GM23248 (cell line): ENCODE measurements at places on chromosomes 5 and 9. TPM values are rescaled to one million over a fixed set of nuclear protein-coding genes. Genes with fewer than 3 reads are reported as not detected.

GRCh38 chr9:85420750-85421149, 321.0 kb downstream of the AGTPBP1 start:
- no peak for DNase-seq

DNA sequence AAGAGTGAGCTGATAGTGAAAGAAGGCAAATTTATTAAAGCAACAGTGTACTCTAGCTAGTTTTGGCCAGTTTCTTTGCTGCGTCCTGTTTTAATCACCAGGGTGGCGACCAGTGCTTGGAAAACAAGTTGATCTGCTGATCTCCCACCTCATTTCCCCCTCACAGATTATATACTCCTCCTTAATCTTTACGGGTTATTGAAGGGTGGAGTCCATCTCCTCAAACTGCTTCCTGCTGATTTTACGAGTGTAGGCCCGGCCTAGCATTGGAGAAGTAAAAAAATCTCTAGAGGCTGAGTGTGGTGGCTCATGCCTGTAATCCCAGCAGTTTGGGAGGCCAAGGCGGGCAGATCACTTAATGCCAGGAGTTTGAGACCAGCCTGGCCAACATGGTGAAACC, 14.0 kb upstream of the CFAP95 start:
- no peak for DNase-seq

- no peak for DNase-seq
These were observed 62.0 kb upstream of the DAB2 start for GRCh38 chr5:39486790-39487189.

C1QTNF2 gene
- total RNA-seq, result 0.22 TPM in 1 of 2 replicates, not detected in the other

- no peak for DNase-seq
These were observed 336.9 kb downstream of the ARHGEF28 start for GRCh38 chr5:73962801-73963425.

DNA sequence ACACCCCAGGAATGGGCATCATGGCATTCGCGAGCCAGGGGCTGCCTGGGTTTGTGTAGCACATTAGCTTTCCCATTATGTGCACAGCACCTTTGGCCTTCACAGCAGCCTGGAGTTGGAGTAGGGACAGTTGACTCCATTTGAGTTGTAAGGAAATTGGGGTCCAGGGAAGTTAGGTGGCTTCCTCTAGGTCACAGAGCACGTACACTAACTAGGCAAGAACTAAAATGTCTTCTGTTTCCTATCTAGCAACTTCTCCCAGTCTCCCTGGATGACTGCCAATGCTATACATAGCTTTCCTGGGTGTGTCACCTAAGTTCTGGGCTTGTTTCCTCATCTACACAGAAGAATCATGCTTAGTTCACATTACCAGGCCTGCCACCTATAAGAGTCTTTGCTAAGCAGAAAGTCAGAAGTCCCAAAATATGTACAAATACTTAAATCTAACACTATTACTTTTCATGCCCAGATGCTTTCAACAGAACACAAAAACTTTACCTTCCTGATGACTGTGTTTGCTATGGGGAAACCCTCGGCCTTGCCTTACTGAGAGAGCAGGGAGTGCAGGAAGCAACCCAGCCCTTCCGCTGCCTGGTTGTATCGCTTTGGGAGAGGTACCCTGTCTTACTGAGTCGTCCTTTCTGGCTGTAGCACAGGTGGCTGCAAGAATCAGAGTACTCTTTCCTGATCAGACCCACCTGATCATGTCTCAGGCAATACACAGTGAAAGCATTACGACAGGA, 12.0 kb downstream of the MACROH2A1 start:
- peak; percentile 98 for DNase-seq

DENND4C gene
- total RNA-seq, result 28.9 and 39.8 TPM in 2 replicates

- DNase-seq, result no peak
These were observed 278.0 kb downstream of the ZSWIM6 start for GRCh38 chr5:61609840-61610677.

DNA sequence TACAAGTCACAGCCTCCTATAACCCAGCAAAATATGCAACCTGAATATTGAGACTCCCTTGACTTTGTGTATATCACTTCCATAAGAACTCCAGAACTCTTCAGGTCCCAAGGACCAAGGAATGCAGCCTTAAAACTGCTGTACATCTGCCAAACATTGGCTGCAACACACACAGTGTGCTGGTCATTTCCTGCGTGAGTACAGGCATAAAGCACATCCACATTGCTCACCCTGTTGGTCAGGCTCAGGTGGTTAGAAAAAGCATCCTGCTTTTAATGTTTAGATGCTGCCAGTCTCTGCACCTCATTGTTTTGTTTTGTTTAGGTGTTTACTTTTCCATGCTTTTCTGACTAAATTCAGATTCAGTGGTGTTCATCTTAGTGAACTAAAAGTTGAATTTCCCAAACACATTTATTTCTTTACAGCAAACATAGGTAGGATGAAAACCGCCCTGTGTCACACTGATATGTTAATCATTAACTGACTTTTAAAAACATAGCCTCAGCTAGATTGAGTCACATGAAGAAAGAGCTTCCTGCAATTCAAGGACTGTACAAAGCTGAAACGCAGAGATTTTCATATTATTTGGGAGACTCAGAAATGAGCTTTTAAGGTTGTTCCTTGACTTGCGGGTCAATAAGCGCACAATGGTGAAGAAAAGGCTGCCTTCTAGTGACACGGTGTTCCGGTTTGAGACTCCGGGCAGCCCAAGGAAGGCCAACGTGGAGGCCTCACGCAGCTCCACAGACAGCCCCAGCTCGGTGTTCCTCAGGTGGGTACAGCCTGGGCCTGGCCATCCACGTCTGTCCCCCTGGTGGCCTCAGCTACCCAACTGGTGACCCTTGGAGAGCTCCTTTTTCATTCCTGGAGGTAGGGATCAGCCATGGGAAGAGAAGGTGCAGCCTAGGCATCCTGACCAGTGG, 52.2 kb upstream of the GRAMD2B start:
- DNase-seq, result peak; percentile 74

- DNase-seq, result peak; percentile 80
These were observed 9.1 kb downstream of the TYRP1 start for GRCh38 chr9:12702160-12702758.

DNA sequence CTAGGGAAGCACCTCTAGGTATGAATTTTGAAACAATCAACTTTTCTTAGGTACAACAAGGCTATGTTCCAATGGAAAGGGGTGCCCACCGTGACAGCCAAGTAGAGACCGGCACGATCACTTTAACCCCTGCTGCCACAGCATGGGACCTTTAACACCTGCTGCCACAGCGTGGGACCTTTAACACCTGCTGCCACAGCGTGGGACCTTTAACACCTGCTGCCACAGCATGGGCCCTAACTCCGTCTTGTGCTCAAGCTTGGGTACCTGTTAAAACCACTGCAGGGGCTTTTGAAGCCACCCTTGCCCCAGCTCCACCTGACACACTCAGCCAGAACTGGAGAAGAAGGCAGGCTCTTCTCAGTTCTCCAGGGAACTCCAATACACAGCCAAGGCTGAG, 18.2 kb upstream of the MXD3 start:
- DNase-seq, result no peak

DNA sequence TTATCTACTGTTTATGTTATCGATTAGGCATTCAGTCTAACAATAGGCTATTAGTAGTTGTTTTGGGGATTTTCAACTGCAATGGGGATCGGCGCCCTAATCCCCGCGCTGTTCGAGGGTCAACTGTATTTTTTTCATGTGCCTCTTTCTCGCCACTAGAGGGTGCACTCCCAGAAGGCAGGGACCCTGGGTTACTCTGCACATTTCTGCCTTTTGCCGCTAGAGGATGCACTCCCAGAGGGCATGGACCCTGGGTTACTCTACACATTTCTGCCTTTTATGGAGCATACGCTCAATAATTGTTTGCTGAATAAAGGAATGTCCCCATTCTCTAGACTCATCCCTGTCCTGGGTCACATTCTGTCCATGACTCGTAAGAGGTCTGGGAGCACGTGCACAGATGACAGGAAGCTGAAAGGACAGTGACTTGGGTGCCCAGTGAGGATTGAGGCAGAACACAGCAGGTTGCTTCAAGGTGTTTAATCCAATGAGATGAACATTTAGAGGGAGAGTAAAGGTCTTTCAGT, 27.9 kb upstream of the RECK start:
- DNase-seq, result peak; percentile 88

DNA sequence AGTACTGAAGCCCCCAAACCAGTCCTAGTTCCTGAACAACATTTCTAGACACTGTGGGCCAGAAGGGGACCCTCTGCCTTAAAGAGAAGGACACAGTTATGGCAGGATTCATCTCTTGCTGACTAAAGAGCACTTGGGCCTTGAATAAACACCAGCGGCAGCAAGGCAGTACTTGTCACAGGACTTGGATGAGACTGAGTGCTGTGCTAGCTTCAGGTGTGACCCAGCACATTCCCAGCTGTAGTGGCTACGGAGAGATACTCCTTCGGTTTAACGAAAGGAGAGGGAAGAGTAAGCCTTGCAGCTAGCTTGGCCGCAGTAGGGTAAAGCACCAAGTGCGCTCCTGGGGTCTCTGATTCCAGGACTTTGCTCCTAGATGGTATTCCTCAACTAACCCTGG, 10.9 kb upstream of the STX17 start:
- DNase-seq, result no peak

GRCh38 chr5:89097103-89097502, 214.1 kb upstream of the MEF2C start:
- no peak for DNase-seq

DNA sequence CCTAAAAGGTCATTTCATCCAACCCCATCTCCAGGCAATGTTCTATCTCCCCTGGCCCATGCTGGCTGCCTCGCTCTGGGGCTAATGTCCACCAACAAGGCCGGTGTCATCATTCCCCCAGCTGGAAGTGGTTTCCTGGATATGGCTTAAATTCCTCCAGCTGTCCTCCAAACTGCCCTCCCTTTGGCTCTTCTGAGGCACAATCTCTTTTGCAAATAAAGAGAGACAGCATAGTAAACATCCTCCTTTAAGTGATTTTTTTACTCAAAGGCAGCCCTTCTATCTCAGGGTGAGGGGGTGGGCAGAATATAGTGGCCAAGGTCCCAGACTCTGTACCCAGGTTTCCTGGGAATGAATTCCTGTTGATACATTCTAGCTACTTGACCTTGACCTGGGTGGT, 117.4 kb upstream of the PANK3 start:
- DNase-seq, result no peak

CTSV gene
- not detected in 2 replicates for total RNA-seq

DNA sequence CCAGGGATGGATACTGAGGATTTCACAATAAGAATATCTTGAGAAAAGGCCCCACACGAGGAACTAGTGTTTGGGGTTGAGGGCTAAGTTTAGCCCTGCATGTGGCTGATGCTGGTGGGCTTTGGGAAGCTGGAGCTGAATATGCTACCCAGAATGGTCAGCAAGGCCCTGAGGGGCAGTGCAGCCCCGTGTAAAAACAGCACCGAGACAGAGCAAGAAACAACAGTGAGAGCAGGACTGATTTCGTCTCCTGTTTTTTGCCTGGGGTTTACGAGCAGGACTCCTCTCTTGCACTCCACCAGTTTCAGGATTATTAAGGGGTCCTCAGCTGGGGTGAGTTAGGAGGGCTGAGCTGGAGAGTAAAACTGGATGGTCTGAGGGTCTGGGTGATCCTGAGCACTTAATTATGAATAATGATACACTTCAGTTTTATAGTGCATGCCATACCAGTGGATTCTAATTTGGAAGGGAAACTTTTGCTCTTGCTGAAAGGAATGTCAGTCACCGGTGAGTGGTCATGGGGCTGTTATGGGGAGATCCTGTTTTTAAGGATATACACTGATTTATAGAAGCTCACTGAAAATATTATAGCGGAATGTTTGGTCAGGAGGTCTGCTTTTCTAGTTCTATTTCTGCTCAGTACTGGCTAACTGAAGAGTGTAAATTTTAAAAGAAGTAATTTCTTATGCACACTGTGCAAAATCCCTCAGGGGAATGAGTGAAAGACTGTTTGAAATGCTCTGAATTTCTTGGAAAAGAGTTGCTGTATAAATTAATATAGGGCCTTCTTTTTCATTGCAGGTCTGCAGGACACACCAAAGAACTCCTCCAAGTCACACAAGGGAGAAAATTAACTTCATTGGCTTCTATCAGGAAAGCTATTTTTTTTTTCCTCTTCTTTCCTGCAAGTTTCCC, 42.7 kb upstream of the NFIB start:
- no peak for DNase-seq

OR1L4 gene
- not detected in 2 replicates for total RNA-seq

DNA sequence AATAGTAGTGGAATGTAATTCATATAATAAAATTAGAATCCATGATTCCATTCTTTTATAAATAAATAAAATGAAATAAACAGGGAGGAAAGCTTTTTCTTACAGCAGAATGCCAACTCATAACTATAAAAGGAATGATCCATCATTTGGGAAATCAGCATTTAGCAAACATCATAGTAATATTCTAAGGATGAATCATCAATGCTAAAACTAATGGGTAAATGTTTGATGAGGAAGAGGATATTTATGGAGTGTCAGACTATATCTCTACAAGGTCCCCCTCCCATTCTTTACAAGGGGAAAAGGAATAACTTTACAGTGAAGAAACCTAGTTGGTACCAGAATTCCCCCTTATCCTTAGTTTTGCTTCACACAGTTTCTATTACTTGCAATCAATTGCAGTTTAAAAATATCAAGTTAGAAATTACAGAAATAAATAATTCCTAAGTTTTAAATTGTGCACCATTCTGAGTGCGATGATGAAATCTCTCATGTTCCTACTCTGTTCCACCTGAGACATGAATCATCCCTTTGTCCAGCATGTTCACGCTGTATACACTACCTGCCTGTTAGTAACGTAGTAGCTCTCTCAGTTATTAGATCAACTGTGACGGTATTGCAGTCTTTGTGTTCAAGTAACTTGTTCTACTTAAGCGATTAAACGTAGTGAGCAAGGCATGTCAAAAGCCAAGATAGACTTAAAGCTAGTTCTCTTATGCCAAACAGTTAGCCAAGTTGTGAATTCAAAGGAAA, 14.2 kb upstream of the JAKMIP2 start:
- DNase-seq, result no peak

- no peak for DNase-seq
These were observed 548.5 kb downstream of the DTWD2 start for GRCh38 chr5:118439831-118440230.

GRCh38 chr5:143187495-143187894, 216.0 kb downstream of the NR3C1 start:
- DNase-seq, result no peak

LIFR gene
- total RNA-seq, result 6.9 and 16.4 TPM in 2 replicates

FAM114A2 gene
- 20.2 and 24.8 TPM in 2 replicates for total RNA-seq

C6 gene
- not detected in 2 replicates for total RNA-seq

INSYN2B gene
- total RNA-seq, result 43.2 and 50.7 TPM in 2 replicates
